ENCODE measurements at places on chromosomes 7 and 10. TPM values are rescaled to one million over a fixed set of nuclear protein-coding genes. Genes with fewer than 3 reads are reported as not detected.

The SUN3 gene
- not detected for total RNA-seq

The IFIT2 gene
- total RNA-seq = 10.0 TPM

GRCh38 chr10:99593312-99593711, 26.9 kb downstream of the SLC25A28 start:
- H3K27me3 ChIP-seq = no peaks in the 10 kb centered on the region
- no peak for DNase-seq
- H3K36me3 ChIP-seq = no peaks in the 10 kb centered on the region
- H3K4me1 ChIP-seq = no peaks in the 10 kb centered on the region
- H3K27ac ChIP-seq = no peak overlapping the region
- no peak overlapping the region for H3K4me3 ChIP-seq

DNA sequence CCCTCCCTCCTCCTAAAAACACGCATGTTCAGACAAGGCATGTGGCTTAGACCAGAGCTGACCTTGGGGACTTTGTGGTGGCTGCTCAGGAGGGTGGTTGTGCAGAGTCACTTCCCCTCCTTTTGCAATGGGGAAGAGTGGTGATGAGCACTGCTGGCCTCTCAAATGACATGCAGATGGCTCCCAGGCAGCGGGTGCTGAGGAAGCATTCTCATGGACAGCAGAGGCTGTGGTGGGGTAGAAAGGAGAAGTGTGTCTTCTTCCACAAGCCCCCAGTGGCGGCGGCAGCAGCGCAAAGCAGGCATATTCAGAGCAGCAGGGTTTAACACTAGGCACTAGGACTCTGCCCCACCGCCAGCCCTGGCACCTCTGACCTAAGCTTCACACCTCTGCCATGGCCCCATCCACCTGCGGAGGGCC, 105.9 kb upstream of the ANLN start:
- no peak overlapping the region for H3K4me3 ChIP-seq
- DNase-seq = no peak
- peaks cover 18% of the 10 kb centered on the region for H3K4me1 ChIP-seq
- no peaks in the 10 kb centered on the region for H3K36me3 ChIP-seq

DNA sequence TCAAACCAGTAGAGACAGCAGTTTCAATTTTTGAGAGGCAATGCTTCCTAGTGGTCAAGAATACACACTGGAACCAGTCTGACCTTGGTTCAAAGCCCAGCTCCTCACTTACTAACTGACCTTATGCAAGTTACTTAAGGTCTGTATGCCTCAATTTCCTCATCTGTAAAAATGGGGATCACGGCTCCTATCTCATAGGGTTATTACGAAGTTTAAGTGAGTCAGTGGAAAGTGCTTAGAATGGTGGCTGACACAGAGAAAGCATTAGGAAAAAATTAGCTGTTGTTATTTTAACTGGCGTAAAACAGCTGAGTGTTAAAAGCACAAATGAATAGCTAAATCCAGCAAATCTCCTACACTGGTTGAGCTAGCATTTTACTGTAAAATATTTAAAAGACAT, 162.4 kb upstream of the LAMB4 start:
- no peaks in the 10 kb centered on the region for H3K4me1 ChIP-seq
- H3K27me3 ChIP-seq = no peaks in the 10 kb centered on the region
- no peaks in the 10 kb centered on the region for H3K36me3 ChIP-seq
- H3K4me3 ChIP-seq = no peak overlapping the region
- no peak overlapping the region for H3K27ac ChIP-seq
- no peak for DNase-seq

The LRRC61 gene
- total RNA-seq = 34.9 TPM

- no peaks in the 10 kb centered on the region for H3K4me1 ChIP-seq
- no peak overlapping the region for H3K27ac ChIP-seq
- no peak for DNase-seq
- H3K27me3 ChIP-seq = no peaks in the 10 kb centered on the region
- no peaks in the 10 kb centered on the region for H3K36me3 ChIP-seq
Measured at GRCh38 chr10:7199152-7199760, 211.6 kb downstream of the SFMBT2 start.

Data from ovary (tissue), 10 donors.